Activated T-helper 2 cell treated with anti-CD3 and anti-CD28 coated beads, Interferon-gamma antibody, Interleukin-2, Interleukin-4, amounts not matched to agents 10 μg/mL and 5 μg/mL and 100 μg/mL, durations not matched to agents 14 hours and 24 hours and 36 hours (primary cell): ENCODE measurements at places on chromosomes 11 and 22.
A peak's percentile ranks its signal among the peaks of the same experiment; 100 is the strongest.

DNA sequence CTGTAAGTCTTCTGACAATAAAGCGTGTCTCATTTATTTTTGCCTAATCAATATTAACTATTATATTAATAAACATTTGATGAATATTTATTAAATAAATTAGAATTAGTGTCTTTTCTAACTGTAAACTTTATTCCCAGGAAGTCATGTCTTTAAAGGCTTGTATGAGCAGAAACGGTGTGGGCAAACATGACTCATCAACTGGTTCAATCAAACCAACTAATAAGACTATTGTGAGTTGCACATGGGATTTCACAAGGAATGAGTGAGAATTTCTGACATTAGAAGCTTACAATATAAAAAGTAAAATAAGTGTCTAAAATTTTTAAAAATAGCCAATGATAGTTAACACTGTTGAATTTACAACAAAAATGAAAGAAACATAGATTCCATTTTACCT is 259.2 kb upstream of the CTSC start:
- no peak overlapping the region for H3K27ac ChIP-seq
- H3K27me3 ChIP-seq = peaks cover 2% of the 10 kb centered on the region
- DNase-seq = no peak
- H3K4me3 ChIP-seq = no peak overlapping the region

DNA sequence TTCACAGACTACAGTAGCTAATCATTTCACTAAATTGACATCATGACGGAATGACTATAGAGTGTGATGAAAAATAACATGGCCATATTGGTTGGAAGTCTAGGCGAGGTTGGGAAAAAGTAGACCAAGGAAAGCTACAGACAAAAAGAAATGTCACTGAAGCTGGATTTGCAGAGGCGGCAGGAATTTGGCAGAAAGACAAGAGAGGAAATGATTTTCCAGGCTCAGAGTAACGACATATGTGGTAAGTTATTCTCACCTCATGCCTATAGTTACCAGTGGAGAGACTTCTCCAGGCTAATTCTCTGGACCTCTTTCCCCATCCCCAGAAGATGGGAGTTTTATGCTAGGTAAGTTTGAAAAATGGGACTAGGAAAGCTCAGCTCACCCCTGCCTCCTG is 1005.8 kb upstream of the CCDC90B start:
- no peaks in the 10 kb centered on the region for H3K36me3 ChIP-seq
- no peak overlapping the region for H3K27ac ChIP-seq
- DNase-seq = no peak
- H3K4me3 ChIP-seq = no peak overlapping the region
- peaks cover 2% of the 10 kb centered on the region for H3K4me1 ChIP-seq

- H3K4me3 ChIP-seq = no peak overlapping the region
- no peak overlapping the region for H3K27ac ChIP-seq
- H3K36me3 ChIP-seq = no peaks in the 10 kb centered on the region
- no peaks in the 10 kb centered on the region for H3K27me3 ChIP-seq
- H3K4me1 ChIP-seq = no peaks in the 10 kb centered on the region
- DNase-seq = no peak
Observed at GRCh38 chr11:42890773-42891172, 421.0 kb upstream of the API5 start.

GRCh38 chr22:49724030-49724892 is 103.4 kb downstream of the BRD1 start:
- H3K4me1 ChIP-seq = peaks cover 8% of the 10 kb centered on the region
- no peak for DNase-seq
- no peaks in the 10 kb centered on the region for H3K36me3 ChIP-seq
- peak overlapping the region; percentile 93 for H3K4me3 ChIP-seq
- peak overlapping the region; percentile 75 for H3K27ac ChIP-seq

GRCh38 chr11:1283091-1283511 is 26.3 kb downstream of the TOLLIP start:
- H3K27ac ChIP-seq = no peak overlapping the region
- no peak for DNase-seq
- no peaks in the 10 kb centered on the region for H3K4me1 ChIP-seq
- H3K36me3 ChIP-seq = peaks cover 16% of the 10 kb centered on the region

DNA sequence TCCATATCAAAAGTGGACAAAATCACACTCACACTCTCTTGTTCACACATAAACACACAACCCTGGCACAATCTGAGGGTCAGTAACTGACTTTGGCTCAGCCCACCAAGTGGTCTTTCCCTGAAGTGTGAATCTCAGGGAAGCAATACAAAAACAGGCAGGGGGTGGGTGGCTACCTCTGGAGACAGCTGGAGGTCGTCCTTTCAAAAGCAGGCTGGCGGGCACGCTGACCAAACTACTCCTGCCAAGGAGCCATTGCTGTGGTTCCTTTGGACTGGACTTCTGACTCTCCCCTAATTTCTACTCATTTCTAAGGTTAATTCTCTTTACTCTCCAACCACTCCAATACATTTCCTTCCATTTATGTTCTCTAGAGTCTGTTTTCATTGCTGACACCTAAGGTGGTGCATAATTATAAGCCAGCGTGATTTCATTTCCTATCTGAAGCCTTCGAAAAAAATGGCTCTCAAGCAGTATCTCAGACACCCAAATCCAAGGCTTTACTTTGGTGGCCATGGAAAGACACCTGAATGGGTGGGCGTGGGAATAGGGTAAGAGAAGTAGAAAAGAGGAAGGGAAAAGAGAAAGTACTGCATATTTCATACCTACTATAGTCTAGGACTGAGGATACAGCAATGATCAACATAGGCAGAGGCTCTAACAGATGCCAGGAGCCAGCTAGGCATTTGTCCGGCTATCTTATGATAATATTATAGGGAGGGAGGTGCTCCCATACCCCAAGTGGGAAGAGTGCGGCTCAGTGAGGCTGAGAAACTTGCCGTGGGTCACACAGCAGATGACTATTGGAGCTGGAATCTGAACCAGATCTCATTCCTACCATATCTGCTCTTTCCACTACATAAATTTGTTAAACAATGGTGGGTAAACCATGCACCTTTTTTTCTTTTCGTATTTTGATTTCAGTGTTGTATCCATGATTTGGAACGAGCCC is 22.0 kb downstream of the FZD4 start:
- DNase-seq = no peak
- no peak overlapping the region for H3K4me3 ChIP-seq
- H3K36me3 ChIP-seq = no peaks in the 10 kb centered on the region
- no peak overlapping the region for H3K27ac ChIP-seq
